Type B pancreatic cell (in vitro differentiated cells): ENCODE measurements at places on chromosomes 11 and 22. TPM values are rescaled to one million over a fixed set of nuclear protein-coding genes. Genes with fewer than 3 reads are reported as not detected.

Gene NCF4
- total RNA-seq, result 0.59 TPM in 1 of 2 replicates, not detected in the other

Gene DRD2
- total RNA-seq, result 0.50 and 3.7 TPM in 2 replicates

Gene CASP5
- 0.95 TPM in 1 of 2 replicates, not detected in the other for total RNA-seq

Gene PNPLA5
- not detected in 2 replicates for total RNA-seq

Gene SRPRA
- total RNA-seq, result 76.6 and 105 TPM in 2 replicates

Gene HTR3B
- total RNA-seq, result 0.17 TPM in 2 replicates

DNA sequence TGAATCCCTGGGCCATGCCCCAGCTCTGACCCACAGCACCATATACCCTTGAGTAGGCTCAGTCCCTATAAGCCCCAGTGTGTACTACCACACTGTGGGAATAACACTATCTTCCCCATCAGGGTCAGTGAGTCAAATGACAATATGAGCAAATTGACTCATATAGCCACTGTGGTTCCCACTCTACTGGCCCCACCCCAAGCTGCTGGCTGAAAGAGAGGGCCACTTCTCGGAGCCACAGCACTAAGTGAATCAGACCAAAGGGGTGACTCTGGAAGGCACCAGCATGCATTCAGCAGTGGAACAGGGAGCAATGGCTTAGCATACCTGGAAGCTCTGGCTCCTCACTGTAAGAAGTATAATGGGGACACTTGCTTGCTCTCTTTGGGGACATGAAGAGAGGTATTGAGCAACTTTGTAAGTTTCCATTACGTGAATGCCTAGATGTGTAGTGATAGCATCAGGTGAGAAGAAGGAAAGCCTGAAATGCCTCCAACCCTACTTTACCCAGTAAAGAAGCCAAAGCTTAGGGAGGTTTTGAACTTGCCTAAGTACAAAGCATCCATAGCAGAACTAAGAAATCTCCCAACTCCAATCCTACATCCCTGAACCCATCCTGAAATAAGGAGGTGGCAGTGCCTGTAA is 13.5 kb downstream of the CD59 start:
- H3K36me3 ChIP-seq, result peaks cover 33% of the 10 kb centered on the region
- peaks cover 34% of the 10 kb centered on the region for H3K4me1 ChIP-seq
- no peak for DNase-seq
- no peaks in the 10 kb centered on the region for H3K27me3 ChIP-seq
- no peak overlapping the region for H3K4me3 ChIP-seq
- no peak overlapping the region for H3K27ac ChIP-seq

DNA sequence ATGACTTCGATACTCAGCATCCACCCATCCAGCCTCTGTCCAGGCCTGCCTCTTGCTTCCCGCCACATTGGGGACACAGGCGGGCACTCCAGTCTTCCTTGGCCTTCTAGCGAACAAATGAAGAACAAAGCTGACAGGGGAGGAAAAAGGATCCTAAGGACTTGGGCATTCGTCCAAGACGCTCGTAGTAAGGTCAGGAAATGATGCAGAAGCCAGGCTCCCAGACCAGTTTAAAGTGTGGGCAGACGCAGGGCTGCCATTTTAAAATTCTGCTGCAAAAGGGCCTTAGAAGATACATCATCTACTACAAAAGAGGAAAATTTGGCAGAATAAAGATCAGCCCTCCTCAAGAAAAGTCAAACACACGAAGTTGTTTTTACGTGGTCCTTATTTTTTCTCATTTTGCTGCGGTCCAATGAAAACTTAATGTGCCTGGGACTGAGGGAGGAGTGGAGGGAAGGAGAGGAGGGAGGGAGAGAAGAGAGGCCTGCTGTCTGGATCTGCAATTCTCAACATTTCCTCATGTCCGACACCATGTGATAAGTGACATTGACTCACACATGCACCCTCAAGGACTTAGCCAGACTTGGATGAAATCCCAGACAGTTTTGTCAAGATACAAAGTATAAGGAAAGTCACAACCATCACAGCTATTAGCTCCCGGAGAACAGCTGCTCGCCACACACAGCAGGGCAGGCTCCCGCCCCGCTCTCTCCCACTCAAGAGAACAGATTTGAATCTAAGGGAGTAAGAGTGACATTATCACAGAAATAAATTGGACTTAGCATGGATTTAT is 5.7 kb downstream of the DNAL4 start:
- H3K4me3 ChIP-seq, result no peak overlapping the region
- no peak for DNase-seq
- H3K36me3 ChIP-seq, result peaks cover 3% of the 10 kb centered on the region
- H3K27ac ChIP-seq, result no peak overlapping the region

DNA sequence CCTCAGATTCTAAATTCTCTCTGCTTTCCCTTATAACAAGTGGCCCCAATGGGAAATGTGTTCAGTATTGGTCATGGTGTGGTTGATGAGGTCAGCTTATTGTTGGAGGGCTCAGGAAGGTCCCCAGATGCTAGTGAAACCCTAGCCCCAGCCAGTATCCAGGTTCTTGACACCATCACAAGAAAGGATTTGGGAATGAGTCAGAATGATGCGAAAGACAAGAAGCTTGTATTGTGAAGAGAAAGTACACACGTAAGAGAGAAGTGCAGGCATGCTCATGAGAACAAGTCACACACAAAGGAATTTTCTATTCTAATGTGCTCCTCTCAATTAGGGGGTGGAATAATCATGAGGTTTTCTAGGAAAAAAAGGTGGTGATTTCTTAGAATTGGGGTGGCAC is 34.9 kb upstream of the TRPC6 start:
- no peak overlapping the region for H3K4me3 ChIP-seq
- H3K27me3 ChIP-seq, result peaks cover 7% of the 10 kb centered on the region
- H3K27ac ChIP-seq, result no peak overlapping the region
- DNase-seq, result no peak
- H3K36me3 ChIP-seq, result no peaks in the 10 kb centered on the region
- H3K4me1 ChIP-seq, result no peaks in the 10 kb centered on the region

- no peak for DNase-seq
- peak overlapping the region; percentile 33 for H3K4me3 ChIP-seq
- H3K27me3 ChIP-seq, result no peaks in the 10 kb centered on the region
- peaks cover 12% of the 10 kb centered on the region for H3K4me1 ChIP-seq
- peaks cover 7% of the 10 kb centered on the region for H3K36me3 ChIP-seq
Observed at GRCh38 chr11:112023104-112023503, 2.1 kb upstream of the DLAT start.

DNA sequence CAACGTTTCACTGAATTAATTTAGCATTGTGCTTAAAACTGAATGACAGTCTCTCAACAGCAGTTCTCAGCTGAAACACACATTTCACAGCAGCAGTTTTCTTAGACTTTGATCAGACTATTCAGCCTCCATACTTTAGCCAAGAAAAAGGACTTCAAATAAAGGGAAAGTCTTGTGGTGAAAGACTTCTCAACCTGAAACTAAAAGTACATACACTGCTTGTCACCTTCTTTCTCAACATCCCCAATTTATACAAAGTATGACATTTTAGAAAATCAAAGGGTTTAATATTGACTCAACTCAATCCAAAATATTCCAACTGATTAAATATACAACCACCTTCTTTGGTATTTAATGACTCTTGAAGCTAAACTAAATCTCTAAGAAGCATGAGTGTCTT is 419.0 kb downstream of the LRRC4C start:
- DNase-seq, result no peak
- no peaks in the 10 kb centered on the region for H3K27me3 ChIP-seq
- no peaks in the 10 kb centered on the region for H3K4me1 ChIP-seq

DNA sequence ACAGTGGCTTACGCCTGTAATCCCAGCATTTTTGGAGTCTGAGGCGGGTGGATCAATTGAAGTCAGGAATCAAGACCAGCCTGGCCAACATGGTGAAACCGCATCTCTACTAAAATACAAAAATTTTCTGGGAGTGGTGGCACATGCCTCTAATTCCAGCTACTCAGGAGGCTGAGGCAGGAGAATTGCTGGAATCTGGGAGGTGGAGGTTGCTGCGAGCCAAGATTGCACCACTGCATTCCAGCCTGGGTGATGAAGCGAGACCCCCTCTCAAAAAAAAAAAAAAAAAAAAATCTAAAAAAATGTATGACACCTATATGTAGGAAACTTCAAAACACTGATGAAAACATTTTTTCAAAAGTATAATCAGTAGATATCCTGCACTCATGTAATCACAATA is 242.7 kb upstream of the CHORDC1 start:
- DNase-seq, result no peak
- H3K36me3 ChIP-seq, result no peaks in the 10 kb centered on the region
- H3K27ac ChIP-seq, result no peak overlapping the region
- no peaks in the 10 kb centered on the region for H3K4me1 ChIP-seq

GRCh38 chr11:37572491-37573171 is 974.6 kb upstream of the RAG2 start:
- no peaks in the 10 kb centered on the region for H3K36me3 ChIP-seq
- no peaks in the 10 kb centered on the region for H3K27me3 ChIP-seq
- no peak overlapping the region for H3K4me3 ChIP-seq
- H3K4me1 ChIP-seq, result no peaks in the 10 kb centered on the region

DNA sequence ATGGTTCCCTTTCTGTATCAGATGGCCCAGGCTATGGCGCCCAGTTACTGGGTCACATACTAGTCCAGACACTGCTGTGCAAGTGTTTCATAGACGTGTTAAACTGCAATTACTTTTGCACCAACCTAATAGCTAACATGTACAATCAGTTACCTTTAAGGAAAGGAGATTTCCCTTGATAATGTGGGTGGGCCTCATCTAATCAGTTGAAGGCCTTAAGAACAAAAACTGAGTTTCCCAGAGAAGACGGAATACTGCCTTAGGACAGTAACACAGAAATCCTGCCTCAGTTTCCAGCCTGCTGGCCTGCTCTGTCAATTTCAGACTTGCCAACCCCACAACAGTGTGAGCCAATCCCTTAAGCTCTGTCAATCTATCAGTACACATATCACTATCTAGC is 229.9 kb upstream of the SYN3 start:
- no peak for DNase-seq
- no peaks in the 10 kb centered on the region for H3K4me1 ChIP-seq
- H3K36me3 ChIP-seq, result peaks cover 32% of the 10 kb centered on the region
- H3K27ac ChIP-seq, result no peak overlapping the region
- no peaks in the 10 kb centered on the region for H3K27me3 ChIP-seq

- DNase-seq, result no peak
- H3K27me3 ChIP-seq, result peaks cover 3% of the 10 kb centered on the region
- no peak overlapping the region for H3K4me3 ChIP-seq
- no peaks in the 10 kb centered on the region for H3K4me1 ChIP-seq
- no peaks in the 10 kb centered on the region for H3K36me3 ChIP-seq
- H3K27ac ChIP-seq, result no peak overlapping the region
Observed at GRCh38 chr11:95267601-95268213, 36.7 kb upstream of the SESN3 start.

DNA sequence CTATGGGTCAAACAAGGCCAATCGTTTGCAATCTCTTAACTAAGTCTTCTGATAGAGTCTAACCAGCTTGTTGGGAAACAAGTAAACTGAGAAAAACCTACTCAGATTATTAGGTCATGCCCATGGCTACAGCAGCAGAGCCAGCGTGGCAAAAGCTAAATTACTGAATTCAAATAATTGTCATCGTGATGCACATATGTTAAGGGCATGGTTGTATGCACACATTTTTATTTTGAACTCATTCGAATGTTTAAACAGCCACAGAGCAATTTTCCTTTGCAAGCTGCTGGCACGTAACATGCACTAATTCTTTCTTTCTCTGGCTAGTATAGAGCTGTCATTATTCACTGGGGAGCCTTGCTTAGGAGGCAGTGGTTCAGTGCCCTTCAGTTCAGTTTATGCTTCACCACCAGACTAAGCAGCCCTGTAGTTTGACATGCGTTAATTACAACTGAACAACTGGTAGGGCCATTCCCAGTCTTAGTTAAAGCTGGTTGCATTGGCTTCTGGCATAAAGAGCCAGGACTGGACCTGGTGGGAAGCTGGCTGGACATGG is 396.4 kb downstream of the METTL15 start:
- no peaks in the 10 kb centered on the region for H3K27me3 ChIP-seq
- DNase-seq, result no peak
- H3K4me3 ChIP-seq, result no peak overlapping the region
- H3K27ac ChIP-seq, result no peak overlapping the region
- no peaks in the 10 kb centered on the region for H3K4me1 ChIP-seq
- H3K36me3 ChIP-seq, result no peaks in the 10 kb centered on the region
